Heart right ventricle (tissue), 16 donors: ENCODE measurements at places on chromosomes 12 and 14. TPM values are rescaled to one million over a fixed set of nuclear protein-coding genes. Genes with fewer than 3 reads are reported as not detected.

The RIN3 gene
- 12.2 TPM for total RNA-seq

GRCh38 chr14:52269982-52270381, 2.5 kb downstream of the PTGDR start:
- DNase-seq: no peak
- H3K27ac ChIP-seq: no peak overlapping the region
- H3K27me3 ChIP-seq: peaks cover 32% of the 10 kb centered on the region
- no peaks in the 10 kb centered on the region for H3K36me3 ChIP-seq
- peaks cover 37% of the 10 kb centered on the region for H3K4me1 ChIP-seq

DNA sequence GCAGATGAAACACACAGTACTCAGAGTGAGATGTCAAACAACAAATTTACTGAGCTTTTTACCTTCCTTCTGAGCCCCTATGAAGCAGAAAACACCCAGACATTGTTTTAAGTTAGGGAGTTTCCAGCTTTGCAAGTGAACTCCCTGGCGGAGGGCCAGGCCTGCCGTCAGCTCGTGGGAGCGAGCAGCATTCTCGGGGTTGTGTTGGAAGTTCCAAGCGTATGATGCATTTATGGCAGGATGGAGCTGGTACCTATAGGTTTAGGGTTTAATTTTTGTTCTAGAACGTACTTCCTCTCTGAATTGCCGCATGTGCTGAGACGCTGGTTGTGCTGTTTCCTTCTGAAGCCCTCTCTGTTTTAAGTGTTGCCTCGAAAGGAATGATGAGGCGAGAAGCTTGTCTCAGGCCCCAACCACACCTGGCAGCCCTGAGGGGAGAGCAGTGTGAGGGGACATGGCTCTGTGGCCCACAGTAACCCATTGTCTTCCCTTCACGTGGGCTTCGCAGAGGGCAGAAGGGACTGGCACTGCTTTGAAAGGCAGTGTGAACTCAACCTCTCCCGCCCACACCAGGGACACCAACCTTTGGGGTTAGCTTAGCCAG, 76.6 kb downstream of the SSPN start:
- H3K36me3 ChIP-seq: no peaks in the 10 kb centered on the region
- peaks cover 65% of the 10 kb centered on the region for H3K4me1 ChIP-seq
- peak overlapping the region; percentile 11 for H3K27ac ChIP-seq
- H3K4me3 ChIP-seq: no peak overlapping the region
- H3K27me3 ChIP-seq: no peaks in the 10 kb centered on the region

The RNF10 gene
- total RNA-seq: 292 TPM

- no peak for DNase-seq
- H3K27ac ChIP-seq: no peak overlapping the region
- H3K4me3 ChIP-seq: no peak overlapping the region
- peaks cover 74% of the 10 kb centered on the region for H3K36me3 ChIP-seq
These were observed 9.7 kb upstream of the ANKLE2 start for GRCh38 chr12:132771126-132771838.

DNA sequence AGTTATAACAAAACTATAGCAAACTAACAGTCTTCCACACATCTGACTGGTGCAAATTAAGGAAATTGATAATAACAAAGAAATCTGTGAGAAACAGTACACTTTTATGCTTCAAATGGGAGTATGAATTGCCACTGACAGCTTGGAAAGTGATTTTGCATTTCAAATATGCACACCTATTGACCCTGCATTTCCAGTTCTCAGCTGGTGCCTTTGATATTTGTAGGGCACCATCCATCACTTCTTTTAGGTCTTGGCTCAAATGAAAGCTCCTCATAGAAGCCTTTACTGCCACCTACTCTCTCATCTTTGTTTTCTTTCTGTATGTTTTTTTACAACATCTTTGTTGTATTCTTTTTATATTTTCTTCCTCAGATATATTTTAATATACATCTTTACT, 125.1 kb downstream of the ST8SIA1 start:
- no peak overlapping the region for H3K27ac ChIP-seq
- H3K36me3 ChIP-seq: no peaks in the 10 kb centered on the region
- DNase-seq: no peak
- H3K4me1 ChIP-seq: no peaks in the 10 kb centered on the region

DNA sequence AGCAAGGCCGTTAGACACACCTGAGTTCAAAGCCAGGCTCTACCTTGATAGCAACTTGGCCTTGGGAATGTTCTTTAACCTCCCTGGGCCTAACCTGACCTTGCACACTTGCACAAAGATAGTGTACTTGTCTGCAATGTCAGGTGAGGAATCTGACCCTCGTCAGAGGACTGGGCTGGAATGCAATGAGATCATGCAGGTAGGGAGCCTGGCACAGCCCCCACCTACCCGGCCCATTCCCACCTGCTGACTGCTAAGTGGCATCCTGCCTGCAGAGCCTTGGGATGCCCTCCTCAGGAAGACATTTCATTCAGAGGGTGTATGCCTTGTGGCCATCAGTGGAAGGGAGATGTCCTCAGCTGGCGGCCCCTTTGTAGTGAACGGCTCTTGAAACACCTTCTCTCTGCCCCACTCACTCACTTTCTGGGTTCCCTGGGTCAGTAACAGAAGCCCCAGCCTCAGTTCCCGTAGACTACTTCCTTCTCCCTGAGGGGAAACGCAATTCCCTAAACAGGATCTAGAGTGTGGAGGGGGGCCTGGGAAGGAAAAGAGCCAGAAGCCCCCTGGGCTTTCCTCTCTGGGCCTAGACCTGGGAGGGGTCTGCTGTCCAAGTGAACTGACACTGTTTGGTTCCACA, 68.0 kb upstream of the DICER1 start:
- peaks cover 14% of the 10 kb centered on the region for H3K27me3 ChIP-seq
- peaks cover 9% of the 10 kb centered on the region for H3K36me3 ChIP-seq
- no peak overlapping the region for H3K27ac ChIP-seq
- DNase-seq: no peak

The MYF6 gene
- 0.23 TPM for total RNA-seq

DNA sequence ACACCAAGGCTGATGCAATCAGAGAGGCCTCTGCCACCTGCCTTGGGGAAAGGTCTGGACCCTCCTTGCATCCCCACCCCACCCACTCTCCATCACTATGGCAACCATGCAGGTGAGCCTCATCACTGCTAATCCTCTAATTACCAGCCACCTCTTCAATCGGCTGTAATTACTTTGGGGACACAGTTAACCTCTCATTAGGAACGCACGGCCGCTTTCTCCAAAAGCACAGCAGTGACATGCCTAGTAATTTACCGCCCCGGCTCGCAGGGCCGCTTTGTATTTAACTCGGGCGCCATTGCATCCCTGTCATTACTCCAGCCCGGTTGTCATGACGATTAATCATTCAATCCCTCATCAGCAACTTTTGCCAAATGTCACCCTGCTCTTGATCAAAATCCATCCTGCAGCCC, 36.3 kb upstream of the FAM222A start:
- no peaks in the 10 kb centered on the region for H3K27me3 ChIP-seq
- no peaks in the 10 kb centered on the region for H3K36me3 ChIP-seq
- no peak for DNase-seq

DNA sequence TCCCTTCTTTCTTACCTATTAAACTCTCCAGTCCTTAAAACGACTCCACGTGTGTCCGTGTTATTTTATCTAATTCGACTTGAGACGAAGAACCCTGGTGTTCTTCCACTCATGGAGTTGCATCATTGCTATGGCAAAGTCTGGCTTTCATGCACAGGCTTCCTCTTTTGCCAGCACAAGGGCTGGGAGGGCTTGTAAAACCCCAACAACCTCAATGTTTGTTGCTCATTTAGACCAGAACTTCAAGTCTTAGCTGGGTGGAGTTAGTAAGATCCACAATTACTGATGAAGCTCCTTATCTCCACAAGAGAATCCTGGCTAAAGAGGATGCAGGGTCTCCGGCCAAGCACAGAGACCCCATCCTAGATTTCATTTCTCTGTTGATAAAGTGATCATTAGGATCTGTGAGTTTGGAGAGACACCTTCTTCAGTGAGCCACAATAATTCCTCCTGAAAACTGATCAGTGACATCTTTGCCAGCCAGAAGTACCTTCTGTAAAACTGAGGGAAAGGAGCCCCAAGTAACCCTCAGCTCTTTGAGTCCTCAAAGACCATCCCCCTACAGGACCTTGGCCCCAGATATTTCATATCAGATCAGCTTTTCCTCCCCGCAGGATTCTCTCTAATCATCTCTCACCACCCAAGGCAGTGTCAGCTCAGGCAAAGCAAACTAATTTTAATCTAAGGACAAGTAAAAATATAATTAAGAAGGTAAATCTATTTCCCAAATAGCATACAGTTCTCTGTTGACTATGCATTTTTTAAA, 514.6 kb downstream of the FUT8 start:
- no peak for DNase-seq
- peaks cover 33% of the 10 kb centered on the region for H3K27me3 ChIP-seq
- H3K36me3 ChIP-seq: no peaks in the 10 kb centered on the region
- H3K4me1 ChIP-seq: no peaks in the 10 kb centered on the region
- no peak overlapping the region for H3K27ac ChIP-seq

- no peak for DNase-seq
- H3K4me3 ChIP-seq: no peak overlapping the region
- H3K27ac ChIP-seq: no peak overlapping the region
- no peaks in the 10 kb centered on the region for H3K36me3 ChIP-seq
These were observed 21.1 kb upstream of the SCARB1 start for GRCh38 chr12:124884587-124885438.

- DNase-seq: no peak
- no peaks in the 10 kb centered on the region for H3K27me3 ChIP-seq
- no peak overlapping the region for H3K4me3 ChIP-seq
- H3K4me1 ChIP-seq: peaks cover 71% of the 10 kb centered on the region
- peak overlapping the region; percentile 70 for H3K27ac ChIP-seq
These were observed 49.0 kb downstream of the TMTC1 start for GRCh38 chr12:29734734-29735133.

DNA sequence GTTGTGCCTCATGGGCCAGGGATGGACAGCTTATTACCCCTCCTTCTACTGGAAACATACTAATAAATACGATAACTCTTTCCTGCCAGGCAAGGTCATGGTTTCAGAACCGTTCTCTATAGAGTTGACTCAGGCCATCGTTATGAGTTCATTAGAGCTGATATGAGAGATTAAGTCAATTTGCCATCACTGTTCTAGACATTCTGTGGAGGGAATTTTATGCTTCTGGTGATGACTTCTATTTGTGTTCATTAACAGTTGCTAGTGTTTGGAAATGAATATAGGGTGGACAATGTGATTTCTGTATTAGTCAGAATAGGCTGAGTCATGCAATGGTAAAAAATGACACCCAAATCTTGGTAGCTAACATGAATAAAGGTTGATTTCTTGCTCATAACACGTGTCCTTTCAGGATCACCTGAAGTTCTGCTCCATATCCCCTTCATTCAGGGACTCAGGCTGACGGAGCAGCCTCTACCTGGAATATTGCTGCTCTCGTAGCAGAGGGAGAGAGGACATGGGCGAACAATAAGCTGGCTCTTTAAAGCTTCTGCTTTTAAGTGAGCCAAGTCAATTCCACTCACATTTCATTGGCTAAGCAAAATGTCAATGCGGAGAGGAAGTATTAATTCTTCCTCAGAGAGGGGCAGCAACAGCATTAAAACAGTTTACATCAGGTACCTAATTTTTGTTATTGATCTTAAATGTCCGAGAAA, 18.5 kb upstream of the TBPL2 start:
- DNase-seq: no peak
- no peak overlapping the region for H3K4me3 ChIP-seq
- no peak overlapping the region for H3K27ac ChIP-seq
- H3K4me1 ChIP-seq: peaks cover 14% of the 10 kb centered on the region
- no peaks in the 10 kb centered on the region for H3K36me3 ChIP-seq

The ZNF384 gene
- 28.7 TPM for total RNA-seq

GRCh38 chr14:100083706-100084105, 18.5 kb downstream of the EVL start:
- H3K27me3 ChIP-seq: no peaks in the 10 kb centered on the region
- peaks cover 7% of the 10 kb centered on the region for H3K4me1 ChIP-seq
- H3K27ac ChIP-seq: no peak overlapping the region
- peaks cover 50% of the 10 kb centered on the region for H3K36me3 ChIP-seq
- no peak overlapping the region for H3K4me3 ChIP-seq
- no peak for DNase-seq

GRCh38 chr14:24840204-24840893, 206.4 kb upstream of the GZMB start:
- H3K27me3 ChIP-seq: no peaks in the 10 kb centered on the region
- H3K36me3 ChIP-seq: no peaks in the 10 kb centered on the region
- H3K27ac ChIP-seq: peak overlapping the region; percentile 58
- H3K4me3 ChIP-seq: no peak overlapping the region
- DNase-seq: no peak

GRCh38 chr12:23084236-23084995, 459.4 kb downstream of the ETNK1 start:
- no peak overlapping the region for H3K4me3 ChIP-seq
- H3K27me3 ChIP-seq: no peaks in the 10 kb centered on the region
- H3K27ac ChIP-seq: no peak overlapping the region
- no peaks in the 10 kb centered on the region for H3K4me1 ChIP-seq
- no peak for DNase-seq
- H3K36me3 ChIP-seq: no peaks in the 10 kb centered on the region

The GPATCH2L gene
- 27.1 TPM for total RNA-seq

The NRIP2 gene
- 1.7 TPM for total RNA-seq

- no peak overlapping the region for H3K27ac ChIP-seq
- no peak for DNase-seq
- H3K27me3 ChIP-seq: no peaks in the 10 kb centered on the region
- no peaks in the 10 kb centered on the region for H3K36me3 ChIP-seq
- H3K4me1 ChIP-seq: no peaks in the 10 kb centered on the region
These were observed 132.3 kb upstream of the PWP1 start for GRCh38 chr12:107553211-107553765.

DNA sequence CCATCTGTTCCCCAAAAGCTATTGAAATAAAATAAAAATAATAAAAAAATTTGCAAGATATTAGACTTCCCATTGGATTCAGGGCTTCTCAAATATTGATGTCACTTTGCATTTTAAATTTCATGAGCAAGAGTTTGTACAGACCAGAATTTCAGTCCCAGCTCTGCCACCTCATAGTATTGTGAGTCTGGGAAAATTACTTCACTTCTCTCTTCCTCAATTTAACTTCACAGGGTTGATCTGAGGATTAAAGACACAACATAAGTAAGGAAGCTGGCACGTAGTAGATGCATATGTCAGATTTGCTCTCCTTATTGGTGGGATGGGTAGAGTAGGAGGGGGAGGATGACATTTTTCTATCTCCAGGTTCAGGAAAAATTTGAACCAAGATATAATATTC, 32.8 kb downstream of the COX8C start:
- H3K4me1 ChIP-seq: no peaks in the 10 kb centered on the region
- DNase-seq: no peak
- no peak overlapping the region for H3K4me3 ChIP-seq
- no peaks in the 10 kb centered on the region for H3K36me3 ChIP-seq
- no peaks in the 10 kb centered on the region for H3K27me3 ChIP-seq
- no peak overlapping the region for H3K27ac ChIP-seq

GRCh38 chr12:95336387-95337067, 118.9 kb downstream of the VEZT start:
- no peaks in the 10 kb centered on the region for H3K36me3 ChIP-seq
- no peaks in the 10 kb centered on the region for H3K27me3 ChIP-seq
- peak overlapping the region; percentile 21 for H3K4me3 ChIP-seq
- peak; percentile 33 for DNase-seq

GRCh38 chr12:53219956-53220693, 11.9 kb downstream of the RARG start:
- no peaks in the 10 kb centered on the region for H3K27me3 ChIP-seq
- H3K27ac ChIP-seq: peak overlapping the region; percentile 98
